ENCODE measurements at places on chromosomes 12 and 14.

DNA sequence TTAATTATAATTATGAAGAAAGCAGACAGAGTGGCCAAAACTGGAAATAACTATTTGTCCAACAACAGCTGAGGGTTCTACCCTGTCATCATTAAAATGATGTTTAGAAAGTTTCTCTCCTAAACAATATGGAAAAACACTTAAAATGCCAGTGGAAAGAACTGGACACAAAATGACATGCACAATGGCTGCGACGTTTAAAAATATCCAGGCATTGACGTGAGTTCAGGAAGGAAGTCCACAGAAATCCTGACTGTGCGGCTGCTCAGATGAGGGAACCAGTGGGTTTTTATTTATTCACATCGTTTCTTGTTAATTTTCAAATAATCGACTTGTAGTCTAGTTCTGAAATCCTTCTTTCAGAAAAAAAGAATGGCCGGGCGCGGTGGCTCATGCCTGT lies 58.3 kb downstream of the CCNK start:
- no peak for DNase-seq

- DNase-seq: no peak
These were observed 52.2 kb downstream of the PHETA1 start for GRCh38 chr12:111316671-111317070.

GRCh38 chr12:106719879-106720278 lies 54.6 kb upstream of the RIC8B start:
- no peak for DNase-seq

DNA sequence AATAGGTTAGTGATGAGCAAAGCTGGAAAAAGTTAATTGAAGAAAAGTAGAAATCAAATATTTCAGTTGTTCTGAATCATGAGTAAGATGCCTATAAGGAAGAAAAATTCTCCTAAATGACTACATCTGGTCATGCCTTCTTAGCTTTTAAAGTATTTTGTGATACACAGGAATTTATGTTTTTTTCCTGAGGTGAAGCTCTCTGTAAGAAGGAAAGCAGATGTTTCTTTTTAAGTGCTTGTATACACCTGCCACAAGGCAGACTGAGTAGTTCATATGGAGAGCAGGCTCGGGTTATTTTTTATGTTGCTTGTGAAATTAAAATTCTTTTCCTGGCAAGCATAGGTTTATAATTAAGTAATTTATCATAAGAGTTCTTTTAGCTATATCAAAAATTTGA lies 275.2 kb downstream of the RAD51B start:
- no peak for DNase-seq

- DNase-seq: no peak
These were observed 162.5 kb upstream of the NOS1 start for GRCh38 chr12:117523971-117524370.

GRCh38 chr12:96208801-96209549 lies 14.8 kb downstream of the ELK3 start:
- DNase-seq: no peak

- no peak for DNase-seq
These were observed 91.8 kb downstream of the PLXNC1 start for GRCh38 chr12:94240171-94240570.

- no peak for DNase-seq
These were observed 3.0 kb upstream of the TAS2R14 start for GRCh38 chr12:10941916-10942607.

DNA sequence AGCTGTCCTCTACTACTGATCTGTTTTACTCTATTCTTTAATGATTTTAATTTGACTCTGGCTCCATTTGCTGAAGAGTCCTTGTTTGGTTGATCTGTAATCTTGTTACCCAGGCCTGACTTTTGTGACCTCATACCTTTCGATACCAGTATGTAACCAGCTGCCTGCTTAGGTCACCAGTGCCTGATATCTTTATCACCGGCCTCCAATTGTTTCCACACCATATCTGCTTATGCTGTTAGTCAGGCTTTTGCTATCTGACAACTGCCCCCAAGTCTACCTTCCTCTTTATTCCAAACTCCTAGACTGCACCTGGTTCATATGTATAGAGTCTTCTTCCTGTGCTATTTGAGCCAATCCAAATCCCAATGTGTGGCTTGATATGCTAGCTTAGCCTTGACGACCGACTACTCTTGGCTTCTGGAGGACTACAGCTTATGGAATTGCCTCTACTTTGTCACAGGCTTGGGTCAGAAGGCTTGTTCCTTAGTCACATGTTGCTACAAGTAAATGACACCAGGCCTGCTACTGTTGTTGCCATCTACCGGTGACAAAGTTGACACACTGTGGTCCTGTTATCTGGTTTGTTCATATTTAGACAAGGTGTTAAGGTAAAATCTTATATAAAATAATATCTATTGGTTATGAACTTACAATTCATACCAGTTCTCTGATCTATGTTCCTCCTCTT lies 193.9 kb downstream of the TRHDE start:
- DNase-seq: no peak

DNA sequence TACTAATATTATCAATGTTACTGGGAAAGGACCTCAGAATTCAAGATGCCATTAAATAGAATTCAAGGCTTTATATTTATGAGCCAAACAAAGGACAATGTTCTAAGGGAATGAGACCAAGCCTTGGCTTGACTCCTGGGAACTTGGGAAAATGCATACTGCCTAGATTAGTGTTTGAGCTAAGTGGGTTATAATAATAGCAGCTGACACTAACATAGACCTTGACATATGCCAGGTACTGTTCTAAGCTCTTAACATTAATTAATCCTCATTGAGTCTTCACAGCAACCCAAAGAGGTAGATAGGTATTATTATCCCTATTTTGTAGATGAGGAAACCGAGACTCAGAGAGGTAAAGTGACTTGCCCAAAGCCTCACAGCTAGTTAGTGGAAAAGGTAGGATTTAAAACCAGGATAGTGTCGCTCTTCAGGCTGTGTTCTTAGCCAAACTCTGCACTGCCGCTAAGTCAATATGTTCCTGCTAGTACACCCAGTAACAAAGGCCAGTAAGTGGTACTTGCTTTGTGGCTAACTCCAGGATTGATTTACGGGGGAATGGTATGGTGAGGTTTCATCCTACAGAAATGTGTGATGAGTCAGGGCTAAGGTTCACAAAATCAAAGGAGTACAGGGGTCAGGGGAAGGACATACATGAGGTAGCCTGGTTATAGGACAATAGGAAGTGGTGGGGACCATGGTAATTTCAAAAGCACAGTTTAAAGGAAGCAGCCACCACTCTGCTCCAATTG lies 35.8 kb upstream of the PRKAB1 start:
- no peak for DNase-seq

- DNase-seq: no peak
These were observed 296.4 kb downstream of the ADAMTS20 start for GRCh38 chr12:43255522-43256111.

DNA sequence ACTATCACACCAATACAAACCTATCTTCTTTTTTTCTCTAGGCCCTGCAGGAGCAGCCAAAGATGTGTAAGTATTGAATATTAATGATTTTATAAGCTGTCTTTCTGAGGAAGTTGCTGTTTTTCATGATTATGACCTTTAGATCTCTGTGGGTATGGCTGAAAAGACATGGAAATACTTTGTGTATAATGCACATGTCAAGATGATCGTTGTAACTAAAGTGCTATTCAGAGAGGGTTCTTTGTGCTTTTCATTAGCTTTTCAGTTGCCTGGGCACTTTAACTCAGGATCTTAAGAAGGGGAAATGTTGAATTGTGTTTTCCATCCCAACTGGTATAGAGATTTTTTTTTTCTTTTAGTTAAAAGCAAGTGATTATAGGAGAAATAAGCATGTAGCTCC lies 18.1 kb downstream of the C12orf75 start:
- no peak for DNase-seq

GRCh38 chr12:120797677-120798642 lies 72.3 kb downstream of the ACADS start:
- DNase-seq: no peak
